ENCODE measurements at places on chromosomes 5 and 9. TPM values are rescaled to one million over a fixed set of nuclear protein-coding genes. Genes with fewer than 3 reads are reported as not detected.

C1QTNF2 gene
- 1.6 TPM for total RNA-seq

RAB3C gene
- 0.30 TPM for total RNA-seq

TNC gene
- total RNA-seq: 18.5 TPM

GRCh38 chr9:135961811-135962695 is 880 bp upstream of the UBAC1 start:
- no peak for DNase-seq

DNA sequence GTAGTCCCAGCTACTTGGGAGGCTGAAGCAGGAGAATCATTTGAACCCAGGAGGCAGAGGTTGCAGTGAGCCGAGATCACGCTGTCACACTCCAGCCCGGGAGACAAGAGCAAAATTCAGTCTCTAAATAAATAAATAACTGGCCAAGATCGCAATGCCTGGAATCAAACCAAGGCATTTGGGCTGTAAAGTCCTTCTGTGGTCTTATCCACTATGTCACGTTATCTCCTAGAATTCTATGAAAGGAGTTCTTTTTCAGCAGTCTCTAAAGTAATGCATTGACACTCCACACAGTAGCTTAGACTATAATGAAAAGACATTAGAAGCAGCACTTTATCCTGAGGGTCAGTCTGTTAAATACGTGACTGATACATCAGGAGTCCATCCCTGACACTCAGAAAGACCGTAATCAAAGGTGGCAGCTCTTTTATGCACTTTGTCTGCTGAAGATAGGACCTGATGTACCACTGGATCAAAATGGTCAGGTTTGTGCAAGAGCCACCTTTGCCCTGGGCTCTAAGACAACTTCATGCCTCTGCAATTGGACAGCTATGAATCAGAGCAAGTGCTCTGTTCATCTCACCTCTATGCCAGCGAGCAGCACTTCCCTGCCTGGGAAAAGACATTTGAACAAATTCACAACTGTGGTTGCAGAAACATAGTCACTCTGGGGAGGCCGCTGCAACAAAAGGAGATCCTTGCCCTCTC is 31.7 kb upstream of the GNA14 start:
- no peak for DNase-seq

Data from lower lobe of right lung (tissue), 2 donors.